Activated CD4-positive, CD25-positive, alpha-beta regulatory T cell treated with anti-CD3 and anti-CD28 coated beads, Interleukin-2, amount 50 U/mL, for 72 hours (primary cell): ENCODE measurements at places on chromosomes 4 and X.

GRCh38 chr4:163590103-163590502 is 95.6 kb downstream of the TMA16 start:
- DNase-seq = no peak

DNA sequence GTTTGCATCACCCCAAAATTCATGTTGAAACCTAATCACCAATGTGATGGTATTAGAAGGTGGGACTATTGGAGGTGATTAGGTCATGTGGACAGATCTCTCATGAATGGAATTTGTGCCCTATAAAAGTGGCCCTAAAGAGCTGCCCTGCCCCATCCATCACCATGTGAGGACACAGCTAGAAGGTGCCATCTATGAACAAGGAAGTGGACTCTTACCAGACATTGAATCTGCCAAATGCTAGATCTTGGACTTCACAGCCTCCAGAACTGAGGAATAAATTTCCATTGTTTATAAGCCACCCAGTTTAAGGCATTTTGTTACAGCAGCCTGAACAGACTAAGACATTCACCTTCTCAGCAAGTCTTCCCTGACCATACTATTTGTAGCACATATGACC is 7.5 kb downstream of the PLA2G12A start:
- no peak for DNase-seq

DNA sequence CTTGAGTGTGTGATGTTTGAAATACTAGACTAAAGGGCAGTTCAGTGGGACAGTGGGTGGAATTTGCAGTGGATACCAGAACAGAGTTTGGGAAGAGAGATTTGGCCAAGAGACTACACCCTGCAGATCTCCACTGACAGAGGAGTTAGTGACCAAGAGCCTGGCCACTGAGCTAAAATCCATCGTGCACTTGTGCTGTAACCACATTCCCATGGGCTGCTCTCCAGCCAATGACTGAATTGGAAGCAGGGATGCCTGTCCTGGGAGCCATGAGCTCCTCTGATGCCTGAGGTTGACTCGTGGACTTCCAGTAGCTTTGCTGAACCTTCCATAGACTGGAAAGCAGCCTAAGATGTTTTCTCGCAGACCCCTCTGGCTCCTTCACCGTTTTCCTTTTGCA is 296.1 kb downstream of the TRIML1 start:
- DNase-seq = no peak

DNA sequence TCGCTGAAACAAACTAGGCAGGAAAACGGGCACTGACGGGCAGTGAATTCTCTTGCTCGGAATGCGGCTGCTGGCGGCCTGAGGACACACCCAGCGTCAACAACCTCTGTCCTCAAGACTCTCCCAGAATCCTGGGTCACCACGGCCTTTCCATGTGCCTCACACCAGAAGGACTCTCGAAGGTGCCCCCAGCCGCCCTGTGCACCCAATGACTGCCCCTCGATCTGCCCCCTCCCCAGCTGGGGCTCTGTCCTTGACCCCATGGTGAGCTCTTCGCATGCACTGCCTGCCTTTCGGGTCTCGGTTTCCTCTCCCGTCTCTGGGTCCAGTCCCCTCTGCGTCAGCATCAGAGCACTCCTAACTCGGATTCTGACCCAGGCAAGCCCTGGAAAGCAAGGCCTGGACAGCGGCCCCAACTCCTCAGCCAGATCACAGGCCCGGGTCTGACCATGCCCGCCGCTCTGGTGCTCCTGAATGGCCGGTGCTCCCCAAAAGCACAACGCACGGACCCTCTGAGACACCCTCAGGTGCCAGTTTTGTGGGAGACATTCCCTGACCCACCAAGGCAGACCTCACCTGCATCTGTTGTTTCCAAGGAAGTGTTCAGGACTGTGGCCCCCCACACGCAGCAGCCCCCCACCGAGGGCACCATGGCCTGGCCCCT is 56.0 kb downstream of the ACOX3 start:
- no peak for DNase-seq

GRCh38 chr4:98845960-98846359 is 83.0 kb downstream of the EIF4E start:
- no peak for DNase-seq

- no peak for DNase-seq
These were observed 31.3 kb downstream of the IGFBP7 start for GRCh38 chr4:57078685-57079521.

DNA sequence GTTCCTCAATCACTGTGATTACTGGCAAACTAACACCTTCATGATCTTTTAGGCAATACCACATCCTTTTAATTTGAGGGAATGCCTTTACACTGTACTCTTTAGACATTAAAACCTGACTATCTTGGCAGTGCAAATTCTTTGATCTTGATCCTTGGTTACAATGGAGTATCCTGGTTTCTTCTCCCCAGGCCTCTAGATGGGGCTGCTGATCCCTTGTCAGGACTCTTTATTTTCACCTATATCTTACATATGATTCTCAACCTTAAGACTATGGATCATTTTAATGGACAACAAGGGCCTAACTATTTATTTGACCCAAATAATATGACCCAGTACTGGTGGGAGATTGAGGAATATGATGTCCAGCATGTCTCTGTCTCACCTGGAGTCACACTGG is 1005.5 kb upstream of the INTU start:
- DNase-seq = no peak

- no peak for DNase-seq
These were observed 49.8 kb downstream of the TMEM144 start for GRCh38 chr4:158259955-158260575.

DNA sequence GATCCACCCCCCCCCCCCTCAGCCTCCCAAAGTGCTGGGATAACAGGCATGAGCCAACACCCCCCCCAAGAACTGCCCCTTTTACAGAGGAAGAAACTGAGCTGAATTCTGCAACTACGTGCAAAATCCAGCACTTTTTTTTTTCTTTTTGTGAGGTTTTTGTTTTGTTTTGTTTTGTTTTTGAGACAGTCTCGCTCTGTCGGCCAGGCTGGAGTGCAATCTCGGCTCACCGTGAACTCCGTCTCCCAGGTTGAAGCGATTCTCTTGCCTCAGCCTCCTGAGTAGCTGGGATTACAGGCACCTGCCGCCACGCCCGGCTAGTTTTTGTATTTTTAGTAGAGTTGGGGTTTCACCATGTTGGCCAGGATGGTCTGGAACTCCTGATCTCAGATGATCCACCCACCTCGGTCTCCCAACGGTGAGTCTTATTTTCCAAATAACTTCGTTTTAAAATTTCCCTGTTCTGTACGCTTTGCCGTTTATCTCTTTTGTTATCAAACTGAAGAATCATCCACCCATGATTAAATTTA is 4.9 kb downstream of the CRLF2 start:
- DNase-seq = peak; percentile 27

- DNase-seq = no peak
These were observed 118.0 kb upstream of the PPARGC1A start for GRCh38 chr4:24007860-24008261.

DNA sequence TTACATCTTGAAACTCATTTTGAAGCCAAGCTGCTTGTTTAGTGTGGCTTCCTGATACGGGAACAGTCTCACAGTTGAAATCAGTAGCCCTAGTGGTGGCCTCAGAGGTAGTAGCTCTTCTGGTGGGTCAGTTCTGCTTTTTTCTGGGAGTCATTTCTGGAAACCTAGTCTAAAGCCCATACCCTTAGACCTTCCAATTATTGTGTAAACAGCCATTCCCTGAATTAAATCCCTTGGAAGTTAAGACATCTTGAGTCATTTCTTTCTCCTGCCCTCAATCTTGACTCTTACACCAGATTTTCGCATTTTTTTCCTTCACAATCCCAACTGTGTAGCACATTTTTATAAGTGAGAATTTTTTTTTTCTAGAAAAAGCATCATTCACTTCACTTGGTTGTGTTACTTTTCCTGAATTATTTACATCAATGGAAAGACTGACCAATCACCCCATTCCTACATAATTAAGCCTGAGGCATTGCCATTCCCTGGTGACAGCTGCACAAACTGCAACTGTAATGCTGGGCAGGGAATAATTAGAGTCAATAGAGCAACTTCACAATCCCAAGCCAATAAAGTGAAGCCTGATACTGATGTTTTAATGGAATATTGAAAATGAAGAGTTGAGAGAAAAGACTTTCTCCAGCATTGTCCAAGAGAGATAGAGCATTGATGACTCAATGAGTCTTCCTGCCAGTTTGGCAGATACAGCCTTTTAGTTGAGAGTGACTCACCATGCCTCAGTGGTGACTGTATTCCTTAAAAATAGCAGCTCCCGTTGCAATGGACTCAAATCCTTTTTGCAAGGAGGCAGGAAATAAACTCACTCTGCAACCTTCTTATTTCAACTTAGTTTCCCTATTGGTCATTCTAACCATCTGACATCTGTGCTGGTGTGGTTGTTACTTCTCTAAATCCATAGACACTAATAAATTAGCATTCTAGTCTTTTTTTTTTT is 13.0 kb upstream of the SEPSECS start:
- DNase-seq = no peak

- DNase-seq = no peak
These were observed 23.3 kb downstream of the MECP2 start for GRCh38 chrX:154074199-154074598.

DNA sequence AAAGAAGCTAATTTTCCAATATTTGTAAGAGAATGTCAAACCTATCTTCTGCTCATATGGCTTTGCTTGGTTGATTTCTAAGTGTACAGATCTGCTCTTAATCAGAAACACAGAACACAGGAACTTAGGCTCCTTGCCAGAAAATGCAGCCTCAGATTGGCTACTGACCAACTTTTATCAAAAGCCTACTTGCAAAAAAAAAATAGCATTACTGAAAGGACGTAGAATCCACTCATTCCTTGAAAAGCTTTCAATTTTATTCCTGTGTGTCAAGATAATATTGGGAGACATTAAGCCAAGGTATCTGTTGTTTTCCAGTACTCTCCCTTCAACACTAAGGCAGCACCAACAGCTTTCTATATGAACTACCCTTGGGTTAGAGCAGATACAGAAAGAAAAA is 127.6 kb upstream of the INTU start:
- DNase-seq = no peak

DNA sequence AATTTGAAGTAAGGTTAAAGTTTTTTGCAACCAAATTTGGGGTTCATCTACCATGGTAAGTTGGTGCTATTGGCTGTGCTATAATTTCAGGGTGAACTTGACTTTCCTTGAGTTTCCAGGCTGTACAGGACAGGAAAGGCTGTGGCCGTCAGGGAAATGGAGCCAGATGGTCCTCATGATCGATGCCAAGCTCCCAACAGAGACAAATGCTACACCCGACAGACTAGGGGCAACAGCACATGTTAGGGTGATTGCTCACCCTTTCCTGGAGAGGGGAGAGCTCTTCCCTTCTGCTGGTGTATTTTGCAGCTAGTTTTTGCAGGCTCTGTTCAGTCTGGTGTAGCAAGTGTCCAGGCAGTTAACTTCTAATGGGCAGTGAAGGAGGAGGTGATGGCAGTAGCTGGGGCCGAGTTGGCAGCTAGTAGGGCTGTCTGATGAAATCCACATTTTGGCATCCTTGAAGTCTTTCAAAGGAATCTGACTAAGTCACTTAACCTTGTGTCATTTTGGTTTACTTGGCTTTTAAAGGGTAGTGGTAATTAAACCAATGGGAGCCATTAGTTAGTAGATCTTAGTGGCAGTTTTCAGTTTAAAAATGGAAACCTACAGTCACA is 47.8 kb downstream of the GAB1 start:
- no peak for DNase-seq

- DNase-seq = no peak
These were observed 12.2 kb downstream of the SOD3 start for GRCh38 chr4:24807611-24808010.

- DNase-seq = no peak
These were observed 50.1 kb downstream of the STARD8 start for GRCh38 chrX:68697465-68698125.

- no peak for DNase-seq
These were observed 183.8 kb upstream of the VCX3A start for GRCh38 chrX:6718766-6719165.

DNA sequence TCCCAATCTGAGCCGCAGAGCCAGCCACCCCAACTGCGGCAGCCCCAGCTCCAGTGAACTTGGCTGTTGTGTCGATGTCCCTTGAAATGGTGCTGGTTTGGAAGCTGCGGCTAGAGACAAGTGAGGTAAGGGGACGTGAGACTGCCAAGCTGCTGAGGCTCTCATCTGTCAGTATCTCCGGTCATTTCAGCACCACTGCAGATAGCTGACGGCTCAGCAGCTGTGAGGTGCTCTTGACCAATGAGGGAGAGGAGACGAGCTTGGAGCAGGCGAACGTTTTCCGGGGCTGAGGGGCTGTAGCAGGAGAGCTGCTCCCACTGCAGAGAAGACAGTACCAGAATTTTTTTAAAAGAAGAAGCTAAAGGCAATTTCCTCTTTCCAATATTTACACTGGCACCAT is 175.5 kb upstream of the CASK start:
- DNase-seq = no peak

DNA sequence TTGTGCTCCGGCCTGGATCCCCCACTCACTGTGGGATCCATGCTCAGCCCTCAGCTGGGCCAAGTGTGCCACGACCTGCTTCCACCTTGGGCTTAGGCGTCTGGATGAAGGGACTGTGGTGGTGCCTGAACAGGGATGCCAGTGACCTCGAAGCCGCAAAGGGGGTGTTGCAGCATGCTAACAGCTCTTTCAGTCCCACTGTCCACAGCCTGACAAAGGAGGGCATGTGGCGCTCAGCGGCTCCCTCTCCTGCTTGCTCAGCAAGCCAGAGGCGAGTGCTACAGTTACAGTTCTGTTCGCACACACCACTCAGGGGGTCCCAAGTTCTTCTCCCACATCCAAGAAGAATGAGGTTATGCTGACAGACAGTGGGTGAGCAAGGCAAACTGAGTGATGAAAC is 5.2 kb upstream of the IGBP1 start:
- DNase-seq = no peak

DNA sequence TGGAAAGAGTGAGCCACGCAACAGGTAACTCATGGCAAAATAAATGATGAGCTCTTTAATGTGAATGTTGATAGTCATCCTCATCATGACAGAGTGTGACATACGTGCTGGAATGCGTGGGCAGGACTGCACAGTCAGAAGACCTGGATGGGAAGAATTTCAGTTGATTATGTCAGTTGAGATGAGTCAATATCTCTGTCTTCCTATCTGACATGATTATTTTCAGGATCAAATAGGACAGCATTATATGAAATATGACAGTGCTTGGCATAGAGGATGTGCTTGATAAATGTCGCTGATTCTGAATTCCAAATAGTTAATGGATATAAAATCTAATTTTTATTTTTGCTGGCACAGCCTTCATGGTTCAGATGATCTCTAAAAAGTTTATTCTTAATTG is 95.1 kb downstream of the IL15 start:
- no peak for DNase-seq

GRCh38 chrX:83658731-83659130 is 150.6 kb downstream of the POU3F4 start:
- no peak for DNase-seq

DNA sequence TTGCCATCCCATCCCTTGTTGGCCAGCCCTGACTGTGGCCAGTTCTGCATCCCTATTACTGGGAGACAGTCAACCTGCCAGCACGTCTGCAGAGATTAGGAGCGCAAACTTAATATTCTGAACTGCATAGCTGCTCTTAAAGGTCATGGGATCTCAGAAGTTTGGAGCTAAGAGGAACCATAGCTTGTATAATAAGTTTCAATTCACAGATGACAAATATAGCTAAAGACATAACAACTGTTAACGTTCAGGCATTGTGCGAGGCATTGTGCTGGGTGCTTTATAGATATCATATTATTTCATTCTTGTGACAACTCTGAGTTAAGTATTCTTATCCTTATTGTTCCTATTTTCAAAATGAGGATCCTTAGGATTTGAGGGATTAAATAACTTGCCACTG is 3.7 kb downstream of the SCARB2 start:
- no peak for DNase-seq
